ENCODE measurements at places on chromosomes 7 and 10.

- no peak for DNase-seq
Measured at GRCh38 chr10:71331736-71332135, 12.7 kb downstream of the SLC29A3 start.

GRCh38 chr10:13080643-13081042, 19.3 kb upstream of the OPTN start:
- no peak for DNase-seq

GRCh38 chr10:43036481-43037428, 40.1 kb upstream of the RET start:
- no peak for DNase-seq

DNA sequence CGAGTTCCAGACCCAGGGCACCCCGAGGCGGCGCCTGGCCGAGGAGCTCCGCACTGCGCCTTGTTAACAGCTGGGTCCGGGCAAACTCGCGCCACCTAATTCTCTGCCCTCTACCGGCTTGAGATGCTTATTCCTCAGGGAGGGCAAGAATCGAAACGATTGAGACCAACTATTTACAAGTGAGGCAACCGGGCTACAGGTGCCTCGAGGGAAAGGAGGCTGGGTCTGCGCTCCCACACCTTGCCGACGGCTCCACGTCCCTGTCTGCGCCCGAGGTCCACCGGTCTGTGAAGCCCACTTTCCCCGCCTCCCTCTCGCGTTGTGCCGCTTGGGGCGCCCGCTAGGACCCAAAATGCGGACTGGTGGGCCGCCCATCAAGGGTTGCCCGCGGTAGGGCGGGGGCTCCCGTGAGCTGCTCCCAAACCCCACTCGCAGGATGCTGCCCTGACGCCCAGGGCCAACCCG, 527 bp downstream of the AKR1B1 start:
- peak; percentile 65 for DNase-seq

- no peak for DNase-seq
Measured at GRCh38 chr7:44711528-44711927, 37.1 kb upstream of the ZMIZ2 start.

DNA sequence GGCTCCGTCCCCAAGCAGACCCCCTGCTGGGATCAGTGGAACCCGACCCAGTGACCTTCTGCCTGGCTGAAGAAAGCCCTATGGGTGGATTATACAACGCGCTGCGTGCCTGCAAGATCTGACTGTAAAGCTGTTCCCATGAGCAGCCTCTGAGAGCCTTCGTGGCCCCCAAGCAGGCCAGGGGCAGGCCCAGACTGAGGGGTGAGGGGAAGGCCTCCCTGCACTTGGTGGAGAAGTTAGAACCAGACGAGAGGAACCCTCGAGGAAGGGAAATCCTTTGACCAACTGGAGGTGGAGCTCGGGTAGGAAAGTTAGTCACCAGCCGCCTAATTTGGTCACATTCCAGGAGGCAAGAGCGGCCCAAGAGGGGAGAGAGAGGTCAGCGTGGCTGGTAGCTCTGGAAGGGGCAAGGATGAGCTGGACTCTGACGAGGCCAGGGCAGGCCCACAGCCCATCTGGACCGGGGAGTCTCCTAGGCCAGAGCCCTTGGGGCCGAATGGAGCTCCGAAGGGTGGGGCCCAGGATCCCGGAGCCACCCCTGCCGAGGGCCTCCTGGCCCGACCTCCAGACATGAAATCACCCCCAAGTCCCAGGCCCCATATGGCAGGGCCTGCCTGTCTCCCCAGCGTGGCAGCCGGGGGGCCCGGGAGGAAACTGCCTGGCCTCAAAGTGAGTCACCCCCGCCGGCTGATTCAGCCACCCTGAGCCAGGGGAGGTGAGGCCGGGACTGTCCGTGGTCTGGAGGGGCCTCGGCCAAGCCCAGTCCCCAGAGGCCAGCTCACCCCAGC, 23.3 kb upstream of the PDGFA start:
- DNase-seq = no peak

DNA sequence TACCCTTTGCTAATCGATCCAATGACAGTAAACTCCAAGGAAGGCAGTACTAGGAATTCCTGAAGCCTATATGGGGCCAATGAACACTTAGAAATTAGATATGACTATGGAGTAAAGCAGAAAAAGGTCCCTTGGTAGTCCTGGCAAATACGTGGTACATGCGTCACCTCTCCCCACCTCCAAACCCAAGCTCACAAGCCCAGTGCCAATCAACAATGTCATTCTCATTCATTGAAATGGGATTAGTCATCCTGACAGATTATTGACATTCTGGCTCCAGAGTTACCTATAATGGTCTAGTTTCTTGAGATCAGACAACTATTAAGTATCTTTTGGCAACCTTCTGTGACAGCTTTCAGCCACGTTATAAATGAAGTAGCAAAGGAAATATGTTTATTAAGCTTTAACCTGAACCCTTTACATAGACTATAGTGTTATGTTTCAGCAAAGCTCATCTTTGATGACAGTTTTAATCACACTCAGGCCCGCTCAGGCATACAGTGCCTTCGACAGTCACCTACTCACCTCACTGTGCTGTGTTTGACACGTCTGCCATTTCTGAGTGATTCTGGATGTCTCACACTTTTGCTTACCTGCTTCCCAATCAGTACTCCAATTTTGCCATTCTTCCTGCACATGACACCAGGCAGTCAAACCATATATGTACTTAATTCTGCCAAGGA, 69.6 kb upstream of the ADO start:
- DNase-seq = no peak

DNA sequence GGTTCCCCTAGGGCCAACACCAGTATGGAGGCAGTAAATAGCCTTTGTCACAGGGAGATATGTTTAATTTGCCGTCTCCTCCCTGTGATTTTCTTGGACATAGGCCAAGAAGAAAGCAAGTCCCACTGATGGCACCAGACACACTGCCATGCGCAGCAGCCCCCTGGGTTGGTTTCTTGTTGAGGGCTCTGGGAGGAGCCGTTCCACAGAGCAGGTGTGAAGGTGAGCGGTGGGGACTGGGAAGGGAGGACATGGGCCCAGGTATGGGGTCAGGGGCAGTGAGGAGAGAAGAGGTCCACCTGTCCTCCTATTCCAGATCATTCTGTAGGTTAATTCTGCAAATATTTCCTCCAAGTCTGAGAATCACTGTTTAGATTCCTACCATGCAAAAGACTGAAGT, 376.1 kb downstream of the PLXNA4 start:
- no peak for DNase-seq

GRCh38 chr10:84654671-84655070, 326.3 kb downstream of the CCSER2 start:
- no peak for DNase-seq

All from stimulated activated naive B cell treated with anti-CD40 and anti-IgM and Interleukin-4, amounts not matched to agents 10 μg/mL and 1 μg/mL and 100 μg/mL, for 72 hours (primary cell).